ENCODE measurements at places on chromosomes 4 and X.

DNA sequence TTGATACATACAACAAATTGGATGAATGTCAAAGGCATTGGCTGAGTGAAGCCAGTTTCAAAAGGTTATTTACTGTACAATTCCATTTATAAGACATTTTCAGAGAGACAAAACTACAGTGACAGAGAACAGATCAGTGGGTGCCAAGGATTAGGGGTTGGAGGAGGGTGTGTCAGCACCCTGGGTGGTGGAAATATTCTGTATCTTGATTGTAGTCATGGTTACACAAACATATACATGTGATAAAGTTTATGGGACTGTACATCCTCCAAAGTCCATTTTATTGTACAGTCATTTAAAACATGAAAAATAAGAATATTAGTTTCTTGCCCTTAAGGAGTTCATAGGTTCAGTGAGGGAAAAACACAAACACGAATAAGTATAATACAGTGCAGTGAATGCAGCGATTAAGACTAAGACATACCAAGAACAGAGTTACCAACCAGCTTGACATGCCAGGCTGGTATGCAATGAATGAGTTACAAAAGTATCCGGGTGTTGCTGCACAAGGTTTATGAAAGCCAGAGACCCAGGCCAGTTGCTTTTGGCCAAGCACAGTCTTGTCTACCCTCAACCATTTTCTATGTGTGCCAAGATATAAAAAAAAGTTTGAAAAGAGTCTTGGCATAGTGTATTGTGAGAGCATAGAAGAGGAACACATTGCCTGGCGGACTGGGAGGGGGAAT lies 123.6 kb downstream of the MSL3 start:
- no peak for DNase-seq

GRCh38 chr4:1177274-1178141 lies 5.1 kb upstream of the SPON2 start:
- DNase-seq, result no peak

DNA sequence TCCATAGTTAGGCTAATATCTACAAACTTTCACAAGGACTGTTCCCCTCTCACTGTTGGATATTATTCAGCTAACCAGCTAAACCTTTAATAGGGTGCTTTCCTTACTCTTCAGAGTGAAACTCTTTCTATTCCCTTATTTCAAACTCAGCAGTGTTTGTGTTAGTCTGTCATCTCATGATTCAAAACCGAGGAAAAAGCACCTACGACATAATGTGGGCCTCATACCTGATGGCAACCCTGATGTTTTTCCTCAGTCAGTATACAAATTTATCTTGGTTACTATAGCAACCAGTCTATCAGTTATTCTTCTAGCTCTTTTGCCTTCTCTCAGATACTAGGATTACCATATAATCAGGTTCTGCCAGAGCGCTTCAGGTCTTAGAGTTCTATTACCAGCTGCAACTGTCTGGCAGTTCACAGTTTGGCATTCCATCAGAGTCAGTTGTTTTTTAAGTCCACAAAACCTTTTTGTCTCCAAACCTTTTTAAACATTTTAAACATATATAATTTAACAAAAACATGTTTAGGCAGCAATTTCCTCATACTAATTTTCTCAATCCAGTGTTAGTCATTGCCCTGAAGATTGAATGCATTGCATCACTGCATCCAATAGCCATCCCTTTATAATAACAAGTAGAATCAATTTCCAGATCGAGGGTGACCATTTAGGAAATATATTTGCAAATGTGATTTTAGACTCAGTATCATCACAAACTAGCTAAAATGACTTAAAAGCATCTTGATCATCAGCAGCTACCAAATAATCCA lies 7.4 kb downstream of the WDR44 start:
- no peak for DNase-seq

- DNase-seq, result no peak
These were observed 439.5 kb downstream of the GRXCR1 start for GRCh38 chr4:43332052-43332425.

GRCh38 chr4:121656269-121656641 lies 40.5 kb downstream of the ANXA5 start:
- no peak for DNase-seq

GRCh38 chr4:175499735-175500352 lies 312.2 kb downstream of the GPM6A start:
- DNase-seq, result no peak

GRCh38 chr4:147840838-147841738 lies 109.2 kb downstream of the ARHGAP10 start:
- no peak for DNase-seq

DNA sequence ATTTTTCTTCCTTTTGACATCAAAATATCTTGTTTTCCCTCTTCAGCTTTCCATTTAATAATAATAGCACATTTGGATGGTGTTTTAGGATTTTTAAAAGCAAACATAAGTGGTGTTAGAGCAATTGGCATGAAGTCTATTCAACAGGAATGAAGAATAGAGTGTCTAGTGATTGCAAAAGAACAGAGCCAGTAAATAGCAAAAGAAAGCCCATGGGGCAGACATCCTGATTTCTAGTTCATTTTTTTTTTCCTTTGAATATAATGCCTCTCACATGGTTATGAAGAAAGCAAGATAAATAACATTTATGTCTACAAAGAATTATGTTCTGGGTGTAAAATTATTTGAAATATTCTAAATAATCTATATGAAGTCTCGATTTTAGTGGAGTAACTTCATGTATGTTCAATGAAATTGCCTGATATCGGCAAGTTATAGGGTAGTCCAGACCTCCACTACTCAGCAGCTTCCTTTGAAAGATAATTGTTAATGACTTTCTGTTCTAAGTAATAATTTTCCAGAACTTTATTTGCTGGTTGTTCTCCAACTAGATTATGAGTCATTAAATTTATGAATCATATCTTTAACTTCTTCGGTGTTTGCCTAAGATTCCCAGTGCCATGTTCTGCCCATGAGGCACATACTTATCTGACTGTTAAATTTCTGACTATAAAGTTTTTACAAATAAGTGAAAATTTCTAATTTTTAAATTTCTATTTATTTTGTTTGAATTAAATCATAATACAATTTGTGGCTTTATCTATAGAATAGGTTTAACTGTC lies 587.9 kb downstream of the TLL1 start:
- no peak for DNase-seq

GRCh38 chr4:100367451-100367850 lies 150.4 kb downstream of the EMCN start:
- no peak for DNase-seq

DNA sequence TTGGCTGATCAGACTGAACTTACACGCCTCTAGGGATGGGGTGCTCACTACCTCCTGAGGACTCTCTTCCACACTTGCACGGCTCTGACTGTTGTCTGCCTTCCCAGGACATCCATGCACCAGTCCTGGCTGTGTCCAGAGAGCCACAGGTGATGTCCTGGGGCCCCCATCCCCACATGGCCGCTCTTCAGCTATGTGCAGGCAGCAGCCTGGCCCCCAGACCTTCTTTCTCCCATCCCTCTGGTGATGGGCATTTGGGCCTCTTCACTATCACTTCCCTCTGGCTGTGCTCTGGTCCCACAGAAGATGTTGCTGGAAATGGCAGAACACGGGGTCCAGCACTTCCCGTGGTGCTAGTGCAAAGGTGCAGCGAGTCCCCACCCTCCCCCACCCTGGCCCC lies 40.9 kb upstream of the HMX1 start:
- no peak for DNase-seq

DNA sequence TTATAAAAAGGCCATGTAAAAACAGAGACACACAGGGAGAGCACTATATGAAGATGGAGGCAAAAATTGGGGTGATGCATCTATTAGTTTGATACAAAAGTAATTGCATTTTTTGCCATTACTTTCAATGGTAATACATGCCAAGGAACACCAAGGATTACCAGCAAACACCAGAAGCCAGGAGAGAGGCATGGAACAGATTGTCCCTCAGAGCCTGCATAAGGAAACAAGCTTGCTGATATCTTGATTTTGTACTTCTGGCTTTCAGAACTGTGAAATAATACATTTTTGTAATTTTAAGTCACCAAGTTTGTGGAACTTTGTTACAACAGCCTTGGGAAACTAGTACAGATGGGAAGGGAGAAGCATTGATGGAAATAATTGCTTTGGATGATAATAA lies 45.6 kb upstream of the BOD1L1 start:
- DNase-seq, result no peak

- DNase-seq, result no peak
These were observed 186.0 kb upstream of the FRMPD4 start for GRCh38 chrX:11952176-11952720.

GRCh38 chrX:147736045-147736444 lies 175.7 kb upstream of the FMR1 start:
- no peak for DNase-seq

GRCh38 chr4:7226439-7226838 lies 34.1 kb downstream of the SORCS2 start:
- no peak for DNase-seq

DNA sequence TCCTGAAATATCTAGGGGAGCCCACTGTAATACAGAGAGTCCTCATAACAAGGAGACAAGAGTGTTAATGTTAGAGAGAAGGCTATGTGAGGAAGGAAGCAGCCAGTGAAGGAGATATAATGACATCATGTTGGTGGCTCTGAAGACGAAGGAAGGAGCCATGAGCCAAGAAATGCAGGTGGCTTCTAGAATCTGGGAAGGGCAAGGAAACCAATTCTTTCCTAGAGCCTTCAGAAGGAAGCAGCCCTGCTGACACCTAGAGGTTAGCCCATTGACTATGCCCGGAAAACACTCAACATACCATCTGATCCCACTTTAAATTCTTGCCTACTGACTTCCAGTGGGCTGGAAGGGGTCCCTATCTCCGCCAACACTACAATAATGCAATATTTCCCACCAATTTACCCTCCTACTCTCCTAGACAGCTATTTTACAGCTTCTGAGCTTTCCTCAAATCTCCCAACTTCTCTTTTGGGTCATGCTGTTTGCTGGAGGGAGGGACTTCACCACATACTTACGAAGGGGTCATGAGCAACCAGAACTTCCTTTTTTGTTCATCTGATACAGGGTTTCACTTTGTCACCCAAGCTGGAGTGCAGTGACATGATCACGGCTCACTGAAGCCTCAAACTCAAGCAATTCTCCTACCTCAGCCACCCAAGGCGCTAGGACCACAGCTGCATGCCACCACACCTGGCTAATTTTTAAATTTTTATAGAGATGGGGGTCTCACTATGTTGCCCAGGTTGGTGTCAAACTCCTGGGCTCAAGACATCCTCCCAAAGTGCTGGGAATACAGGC lies 25.2 kb upstream of the G3BP2 start:
- no peak for DNase-seq

DNA sequence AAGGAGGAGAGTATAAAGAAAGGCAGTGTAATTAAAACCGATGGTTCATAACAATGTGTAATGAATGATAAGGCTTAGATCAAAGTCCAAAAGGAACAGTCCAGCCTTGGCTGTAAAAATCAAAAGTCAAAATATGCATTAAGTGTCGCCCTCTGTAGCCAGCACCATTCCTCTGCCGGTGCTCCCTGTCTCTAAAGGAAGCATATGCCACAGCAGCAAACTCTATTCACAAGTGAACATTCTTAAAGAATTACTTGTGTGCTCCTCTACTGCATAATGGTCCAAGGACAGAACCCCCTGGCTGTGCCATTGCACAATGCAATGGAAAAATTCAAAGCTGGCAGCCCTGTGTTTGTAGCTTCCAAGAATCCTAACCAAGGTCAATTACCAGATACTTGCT lies 16.3 kb upstream of the MBNL3 start:
- DNase-seq, result no peak

DNA sequence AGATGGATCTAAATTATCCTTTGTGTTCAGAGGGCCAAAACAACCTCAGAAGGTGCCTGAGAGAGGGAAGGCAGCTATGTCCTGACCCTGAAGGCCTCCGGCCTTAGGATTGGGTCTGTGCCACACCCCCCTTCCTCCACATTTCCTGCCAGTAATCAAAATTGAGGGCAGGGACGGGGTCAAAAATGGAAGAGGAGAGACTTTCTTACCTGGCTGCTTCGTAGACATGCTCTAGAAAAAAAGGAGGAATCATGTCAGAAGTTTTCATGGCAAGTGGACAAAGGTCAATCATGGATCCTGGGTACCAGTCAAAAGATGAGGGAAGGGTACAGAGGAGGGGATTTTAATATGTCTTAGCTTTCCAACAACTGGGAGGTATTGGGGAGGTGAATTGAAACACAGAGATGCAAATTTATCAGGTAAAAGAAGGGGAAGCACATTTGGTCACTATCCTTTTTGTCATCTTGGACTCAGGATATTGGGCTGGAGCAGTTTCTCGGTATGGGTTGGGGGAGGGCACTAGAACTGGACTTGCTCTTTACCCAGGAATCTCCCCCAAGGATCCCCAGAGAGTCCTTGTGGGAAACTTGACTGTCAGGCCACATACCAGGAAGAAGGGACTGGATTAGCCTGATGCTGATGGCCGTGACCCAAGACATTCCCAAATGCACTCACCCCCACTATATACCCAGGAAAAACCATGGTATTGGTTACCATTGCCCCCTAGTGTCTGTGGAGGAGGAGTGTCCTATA lies 17.1 kb downstream of the VSIG4 start:
- no peak for DNase-seq

GRCh38 chr4:181146051-181146450 lies 1097.2 kb upstream of the TENM3 start:
- no peak for DNase-seq

DNA sequence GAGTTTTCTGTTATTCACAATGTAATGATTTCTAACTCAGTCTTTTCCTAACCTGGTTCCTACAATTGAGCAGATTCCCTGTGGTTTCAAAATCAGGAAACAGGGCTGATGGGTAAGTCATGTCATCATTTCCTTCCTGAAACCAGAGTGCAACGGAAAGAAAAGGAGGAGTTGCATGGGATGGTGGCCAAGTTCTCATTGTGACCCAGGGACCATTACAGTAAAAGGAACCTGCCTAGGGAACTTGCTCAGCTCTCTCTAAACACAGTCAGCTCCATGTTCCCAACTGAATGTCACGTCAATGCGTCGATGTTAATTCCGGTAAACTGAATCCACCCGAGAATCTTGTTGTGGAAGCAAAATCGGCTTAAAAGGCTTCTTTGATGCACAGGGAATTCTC lies 51.2 kb downstream of the LGI2 start:
- no peak for DNase-seq

GRCh38 chr4:30753316-30753715 lies 33.1 kb downstream of the PCDH7 start:
- DNase-seq, result no peak

- no peak for DNase-seq
These were observed 22.4 kb upstream of the HPSE start for GRCh38 chr4:83356899-83357661.

- DNase-seq, result peak; percentile 11
These were observed 214.0 kb upstream of the UGT8 start for GRCh38 chr4:114384629-114385028.

DNA sequence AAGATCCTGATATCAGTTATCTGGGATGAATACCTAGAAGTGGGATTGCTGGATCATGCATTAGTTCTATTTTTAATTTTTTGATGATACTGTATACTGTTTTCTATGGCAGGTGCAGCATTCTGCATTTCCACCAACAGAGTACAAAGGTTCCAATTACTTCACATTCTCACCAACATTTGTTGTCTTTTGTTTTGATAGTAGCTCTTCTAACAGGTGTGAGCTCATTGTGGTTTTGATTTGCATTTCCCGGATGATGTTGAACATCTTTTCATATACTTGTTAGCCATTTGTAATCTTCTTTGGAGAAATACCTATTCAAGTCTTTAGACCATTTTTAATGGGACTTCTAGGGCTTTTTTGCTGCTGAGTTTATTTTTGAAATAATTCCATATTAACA lies 139.2 kb upstream of the AMOT start:
- DNase-seq, result no peak
